ENCODE measurements at places on chromosomes 3 and 15.

- DNase-seq = no peak
These were observed 1.3 kb upstream of the SLITRK3 start for GRCh38 chr3:165197481-165197800.

GRCh38 chr3:42733501-42734262, 31.1 kb upstream of the HHATL start:
- DNase-seq = no peak

GRCh38 chr3:10770981-10771380, 45.0 kb upstream of the SLC6A11 start:
- DNase-seq = no peak

GRCh38 chr3:34155666-34156065, 357.2 kb downstream of the PDCD6IP start:
- no peak for DNase-seq

DNA sequence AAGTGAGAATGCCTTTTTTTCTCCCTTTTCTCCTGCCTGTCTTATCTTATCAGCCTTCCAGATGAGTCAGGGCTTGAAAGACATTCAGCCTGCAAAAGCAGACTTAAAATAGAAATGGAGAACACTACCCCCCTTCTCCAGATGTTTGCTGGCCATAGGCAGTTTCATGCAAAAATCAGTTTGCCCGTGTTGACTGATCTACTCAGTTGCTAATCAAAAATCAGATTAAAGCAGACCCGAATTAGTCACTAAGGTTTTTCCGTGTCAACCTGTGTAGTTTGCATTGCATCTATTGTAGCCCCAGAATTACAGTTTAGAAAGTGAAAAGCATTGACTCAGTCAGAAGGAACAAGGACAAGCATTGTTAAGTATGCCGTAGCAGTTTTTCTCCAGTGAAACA, 56.2 kb downstream of the IL5RA start:
- DNase-seq = no peak

DNA sequence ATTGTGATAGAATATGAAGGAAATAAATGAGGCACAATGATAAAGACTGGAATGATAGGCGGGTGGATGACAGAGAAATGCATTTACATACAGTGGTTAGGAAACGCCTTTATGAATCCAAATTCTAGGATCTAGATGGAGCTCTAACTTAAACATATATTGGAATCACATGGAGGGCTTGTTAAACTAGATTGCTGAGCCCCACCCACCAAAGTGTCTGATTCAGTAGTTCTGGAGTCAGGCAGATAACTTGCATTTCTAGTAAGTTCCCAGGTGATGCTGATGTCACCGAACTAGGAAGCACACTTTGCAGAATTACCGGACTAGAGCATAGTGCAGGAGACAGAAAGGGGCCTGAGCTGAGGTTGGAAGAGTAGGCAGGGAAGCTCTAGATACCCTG, 837.2 kb downstream of the FHIT start:
- no peak for DNase-seq

DNA sequence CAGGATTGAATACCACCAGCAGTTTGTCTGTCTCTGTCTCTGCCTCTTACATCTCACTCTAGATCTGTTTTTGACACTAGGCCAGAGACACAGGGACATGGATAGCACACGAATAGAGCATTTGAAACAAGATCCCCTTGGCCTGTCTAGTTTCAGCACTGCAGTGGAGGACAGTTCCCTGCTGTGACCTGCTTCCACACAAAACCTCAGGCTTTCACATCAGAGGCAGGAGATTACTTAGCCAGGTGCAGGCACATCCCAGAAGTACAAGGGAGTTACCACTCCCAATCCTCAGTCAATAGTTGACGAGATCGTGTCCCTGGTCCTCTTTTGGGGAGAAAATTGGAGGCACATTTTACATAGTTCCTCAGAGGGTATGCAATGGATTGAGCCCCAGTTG, 34.0 kb upstream of the CCK start:
- DNase-seq = no peak

DNA sequence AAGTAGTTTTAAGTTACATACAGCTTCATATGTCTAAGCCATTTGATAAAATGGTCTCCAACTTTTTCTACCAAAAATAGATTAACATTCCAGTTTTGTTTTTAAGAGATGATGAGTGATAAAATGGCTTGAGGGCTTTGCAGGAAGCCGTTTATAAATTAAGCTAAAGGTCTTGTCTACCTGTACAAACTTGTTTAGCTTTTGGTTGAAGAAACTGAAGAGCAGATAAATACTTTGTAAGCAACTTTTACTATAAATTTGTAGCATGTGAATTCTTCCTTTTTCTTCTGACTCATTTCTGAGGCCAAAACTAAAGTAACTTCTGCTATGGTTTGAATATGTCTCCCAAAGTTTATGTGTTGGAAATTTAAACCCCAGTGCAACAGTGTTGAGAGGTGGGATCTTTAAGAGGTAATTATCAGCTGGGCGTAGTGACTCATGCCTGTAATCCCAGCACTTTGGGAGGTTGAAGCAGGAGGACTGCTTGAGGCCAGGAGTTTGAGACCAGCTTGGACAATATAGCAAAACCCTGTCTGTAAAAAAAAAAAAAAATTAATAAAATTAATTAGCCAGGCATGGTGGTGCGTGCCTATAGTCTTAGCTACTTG, 8.2 kb upstream of the NEDD4 start:
- no peak for DNase-seq

GRCh38 chr15:25852661-25853524, 10.2 kb downstream of the ATP10A start:
- no peak for DNase-seq

DNA sequence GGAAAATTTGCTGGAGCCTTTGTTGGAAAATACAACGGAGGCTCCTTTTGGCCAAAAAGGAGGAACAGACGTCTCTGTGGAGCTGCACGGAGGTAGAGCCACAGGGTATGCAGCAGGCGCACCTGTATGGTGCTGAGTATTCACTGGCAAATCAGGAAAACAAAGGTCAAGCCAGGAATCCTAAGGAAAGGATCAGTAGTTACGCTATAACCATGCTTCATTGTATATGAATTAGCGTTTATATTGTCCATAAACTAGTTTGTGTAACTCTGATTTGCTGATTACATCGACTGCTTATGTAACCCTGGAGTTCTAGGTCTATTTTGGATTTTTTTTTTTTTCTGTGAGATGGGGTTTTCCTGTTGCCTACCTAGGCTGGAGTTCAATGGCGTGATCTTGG, 45.4 kb downstream of the LPP start:
- no peak for DNase-seq

DNA sequence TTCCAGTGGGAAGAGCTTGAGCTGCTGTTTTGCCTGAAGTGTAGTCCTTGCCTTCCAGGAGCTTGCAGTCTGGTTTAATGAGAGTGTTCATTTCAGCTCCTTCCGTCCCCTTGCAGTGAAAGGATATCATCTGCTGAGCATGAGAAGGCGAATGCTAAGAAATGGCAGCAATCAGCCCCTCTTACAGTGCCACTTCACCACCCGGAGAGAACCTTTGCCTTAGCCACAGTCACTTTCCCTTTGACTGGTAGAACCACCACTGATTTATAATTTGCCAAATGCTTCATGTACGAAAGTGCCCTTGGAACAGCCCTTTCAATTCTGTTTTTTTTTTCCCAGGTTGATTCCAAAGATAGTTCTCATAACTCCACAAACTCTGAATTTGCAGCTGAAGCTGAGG, 11.5 kb downstream of the TATDN2 start:
- DNase-seq = no peak

GRCh38 chr3:55445551-55445950, 41.6 kb downstream of the WNT5A start:
- DNase-seq = no peak

Measured in AG04449 (cell line).